Thoracic aorta (tissue), 2 donors: ENCODE measurements at places on chromosomes 6 and 20.

DNA sequence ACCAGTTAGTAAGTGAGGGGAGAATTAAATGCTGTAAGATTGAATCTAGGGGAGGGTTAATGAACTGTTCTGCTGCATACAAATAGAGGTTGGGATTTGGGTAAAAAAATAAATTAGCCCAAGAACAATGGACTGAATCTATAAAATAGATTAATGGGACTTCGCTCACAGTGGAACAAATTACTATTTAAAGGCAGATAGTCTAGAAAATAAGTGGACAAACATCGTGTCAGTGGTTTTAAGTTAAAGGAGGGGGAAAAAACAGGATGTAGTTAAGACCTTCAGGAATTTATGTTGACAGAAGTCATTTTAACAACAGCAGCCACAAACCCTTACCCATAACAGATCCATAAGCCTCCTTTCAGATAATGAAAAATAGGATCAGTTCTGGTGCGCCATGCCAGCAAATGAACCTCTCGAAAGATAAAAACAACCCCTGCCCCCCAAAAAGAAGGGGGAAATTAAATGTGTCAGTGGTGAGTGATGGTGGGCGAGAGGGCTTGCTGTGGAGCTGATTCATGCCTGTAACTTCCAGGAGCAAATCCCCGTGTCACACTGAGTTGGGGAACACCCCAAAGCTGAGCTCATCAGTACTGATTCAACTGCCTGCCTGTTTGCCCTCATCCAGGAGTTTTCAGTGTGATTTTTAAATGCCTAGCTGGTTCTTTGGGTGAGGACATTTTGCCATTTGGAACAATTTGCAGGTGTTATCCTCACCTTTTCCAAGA lies 86.8 kb downstream of the PPP1R14C start:
- DNase-seq: no peak

DNA sequence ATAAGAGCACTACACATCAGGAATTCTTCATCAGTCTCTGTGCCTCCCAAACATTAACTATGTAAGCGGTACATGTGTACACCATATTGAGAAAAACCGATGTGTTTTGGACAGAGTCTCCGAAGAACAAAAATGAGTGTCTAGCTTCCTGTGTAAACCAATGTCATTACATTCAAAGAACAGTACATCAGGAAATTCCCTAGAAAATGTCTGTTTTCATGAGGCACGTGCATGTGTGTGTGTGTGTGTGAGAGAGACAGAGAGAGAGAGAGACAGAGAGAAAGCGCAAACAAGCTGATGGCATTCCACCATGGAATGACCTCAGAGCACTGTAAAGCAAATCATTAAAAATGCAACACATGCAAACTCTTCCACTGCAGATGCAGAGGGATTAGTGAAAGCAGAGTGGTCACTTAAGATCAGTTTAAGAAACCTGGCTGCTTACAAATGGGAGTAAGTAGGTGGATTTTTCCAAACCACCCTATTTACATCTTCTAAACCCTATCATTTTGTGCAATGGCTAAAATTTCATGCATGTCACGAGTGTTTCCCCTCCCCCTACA lies 133.9 kb downstream of the HIVEP2 start:
- DNase-seq: no peak

DNA sequence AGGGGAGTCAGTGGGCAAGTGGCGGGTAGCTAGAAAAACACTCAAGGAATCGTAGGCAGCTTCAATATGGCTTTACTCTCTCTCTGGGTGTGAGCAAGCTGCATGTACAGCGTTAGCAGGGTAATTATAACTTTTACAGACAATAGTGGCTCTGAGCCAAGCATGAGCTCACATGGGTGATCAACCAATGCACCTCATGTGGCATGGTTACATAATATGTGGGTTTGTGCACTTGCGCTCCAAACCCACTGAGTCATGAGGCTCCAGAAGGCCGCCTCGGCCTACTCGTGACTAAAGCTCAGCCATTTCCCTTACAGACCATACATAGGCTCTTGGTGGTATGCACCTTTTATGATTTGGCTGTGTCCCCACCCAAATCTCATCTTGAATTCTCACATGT lies 78.4 kb upstream of the FBXL4 start:
- DNase-seq: no peak

DNA sequence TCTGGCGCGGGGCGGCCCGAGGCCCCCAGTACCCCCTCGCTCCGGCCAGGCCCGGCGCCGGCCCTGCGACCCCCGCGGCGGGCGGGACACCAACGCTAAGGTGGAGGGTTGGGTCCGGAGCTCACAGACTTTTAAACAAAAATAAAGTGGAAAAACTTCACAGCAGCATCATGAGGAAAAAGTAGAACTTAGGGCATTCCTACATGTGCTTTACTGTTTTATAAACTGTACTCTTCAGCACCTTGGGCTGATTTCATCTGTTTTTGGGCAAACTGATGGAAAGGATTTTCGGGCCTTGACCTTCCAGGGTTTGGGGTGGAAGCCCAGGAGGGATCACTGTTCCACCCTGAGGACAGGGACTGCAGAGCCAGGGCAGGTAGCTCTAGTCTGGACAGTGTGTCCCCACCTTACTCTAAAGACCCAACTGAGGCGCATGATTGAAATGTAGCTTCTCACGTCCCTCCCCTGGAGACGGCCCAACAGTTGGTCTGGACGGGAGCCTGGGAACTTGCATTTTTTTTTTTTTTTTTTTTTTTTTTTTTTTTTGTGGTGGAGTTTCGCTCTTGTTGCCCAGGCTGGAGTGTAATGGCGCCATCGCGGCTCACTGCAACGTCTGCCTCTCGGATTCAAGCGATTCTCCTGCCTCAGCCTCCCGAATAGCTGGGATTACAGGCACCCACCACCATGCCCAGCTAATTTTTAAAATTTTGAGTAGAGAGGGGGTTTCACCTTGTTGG lies 740 bp downstream of the NELFCD start:
- no peak for DNase-seq

DNA sequence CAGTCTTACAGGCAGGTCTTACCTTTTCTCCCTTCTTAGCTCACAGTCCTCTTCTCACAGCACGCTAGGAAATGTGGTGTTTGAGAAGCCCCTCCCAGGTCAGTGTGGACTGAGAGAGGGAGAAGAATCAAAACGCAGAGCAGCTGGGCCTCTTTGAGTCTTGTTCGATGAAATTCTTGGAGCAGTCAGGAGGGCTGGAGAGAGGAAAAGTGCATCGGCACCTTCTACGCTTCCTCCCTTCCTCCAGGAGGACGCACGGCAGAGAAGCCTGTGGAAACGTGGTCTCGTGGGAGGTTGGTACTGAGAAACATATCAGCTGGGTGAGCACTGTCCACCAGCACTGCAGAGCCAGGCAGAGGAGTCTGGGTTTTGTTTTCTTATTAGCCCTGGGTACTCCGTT lies 52.7 kb downstream of the TXLNB start:
- DNase-seq: no peak

- DNase-seq: no peak
Observed at GRCh38 chr20:52593654-52594053, 378.5 kb upstream of the TSHZ2 start.

DNA sequence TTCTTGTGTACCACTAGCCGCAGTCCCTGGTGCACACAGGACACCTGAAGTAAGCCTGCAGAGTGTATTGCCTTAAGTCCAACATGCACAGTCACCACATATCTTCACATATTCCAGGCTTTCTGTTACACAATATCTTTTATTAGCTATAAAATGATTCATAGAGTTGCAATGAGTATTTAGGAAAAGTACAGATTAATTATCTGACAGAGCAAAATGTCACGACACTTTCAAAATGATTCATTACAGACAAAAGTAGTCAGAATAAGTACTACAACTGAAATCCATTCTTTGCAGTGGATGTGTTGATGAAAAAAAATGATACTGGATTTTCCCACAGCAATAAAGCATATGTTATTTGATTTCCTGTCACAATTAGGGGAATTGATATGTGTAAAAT lies 199.5 kb upstream of the ASCC3 start:
- DNase-seq: no peak

GRCh38 chr6:11785774-11786579 lies 7.4 kb upstream of the ADTRP start:
- no peak for DNase-seq

- no peak for DNase-seq
Observed at GRCh38 chr6:163759542-163759941, 345.0 kb downstream of the QKI start.

GRCh38 chr6:87687296-87687695 lies 14.7 kb downstream of the AKIRIN2 start:
- no peak for DNase-seq

DNA sequence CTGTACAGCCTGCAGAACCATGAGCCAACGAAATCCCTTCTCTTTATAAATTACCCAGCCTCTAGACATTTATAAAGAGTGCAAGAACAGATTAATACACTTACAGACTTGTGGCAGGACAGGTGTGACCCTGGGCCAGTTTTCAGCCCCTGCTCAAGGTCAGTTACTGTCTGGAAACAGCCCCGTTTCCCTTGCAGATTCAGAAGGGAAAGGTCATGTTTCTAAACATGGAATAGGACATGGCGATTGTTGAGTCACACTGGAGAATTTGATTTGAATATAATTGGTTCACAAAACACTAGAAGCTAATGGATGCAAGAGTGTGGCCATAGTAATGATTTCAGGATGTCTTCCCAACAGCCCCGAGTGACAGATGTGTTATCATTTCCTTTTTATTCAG lies 248.8 kb downstream of the DLL1 start:
- DNase-seq: no peak

- DNase-seq: no peak
Observed at GRCh38 chr20:13425381-13426135, 204.5 kb downstream of the ISM1 start.

- no peak for DNase-seq
Observed at GRCh38 chr6:96576221-96576620, 13.3 kb downstream of the FHL5 start.

GRCh38 chr6:22003287-22003686 lies 293.5 kb downstream of the PRL start:
- DNase-seq: no peak

GRCh38 chr6:160995271-160995670 lies 3.7 kb downstream of the MAP3K4 start:
- no peak for DNase-seq

DNA sequence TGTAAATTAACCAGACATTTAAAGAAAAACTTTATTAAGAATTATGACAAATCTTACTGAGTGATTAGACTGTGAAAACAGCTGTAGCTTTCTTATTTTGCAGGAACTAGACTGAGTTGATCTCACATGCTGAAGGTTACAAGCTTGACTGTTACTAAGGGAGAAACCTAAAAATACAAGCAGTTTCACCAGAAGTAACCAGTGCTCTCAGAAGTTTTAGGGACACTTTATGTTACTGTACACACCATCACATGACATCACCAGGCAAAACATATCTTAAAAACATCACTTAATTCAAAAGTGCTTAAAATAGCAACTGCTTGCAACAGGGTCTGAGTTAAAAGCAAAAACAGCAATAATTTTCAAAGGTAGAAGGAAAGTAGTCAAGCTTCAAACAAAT lies 5.4 kb downstream of the FBXO30 start:
- no peak for DNase-seq

- no peak for DNase-seq
Observed at GRCh38 chr20:9989066-9989724, 45.6 kb upstream of the ANKEF1 start.

DNA sequence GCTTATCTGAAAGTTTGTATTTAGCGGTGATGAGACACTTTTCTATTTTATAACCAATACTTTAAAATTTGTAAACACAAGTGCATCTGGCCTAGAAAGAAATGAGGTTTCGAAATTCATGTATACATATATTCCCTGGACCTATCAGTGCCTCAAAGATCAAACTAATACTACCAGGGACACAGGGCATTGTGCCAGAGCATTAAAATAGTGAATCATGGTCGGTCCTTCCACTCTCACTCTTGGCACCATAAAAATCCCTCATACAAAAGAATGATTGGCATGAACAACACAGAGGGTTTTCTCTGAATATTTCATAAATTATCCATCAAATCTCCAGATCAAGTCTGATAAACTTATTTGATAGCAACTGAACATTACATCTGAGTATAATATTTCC lies 62.0 kb downstream of the MMUT start:
- DNase-seq: no peak

DNA sequence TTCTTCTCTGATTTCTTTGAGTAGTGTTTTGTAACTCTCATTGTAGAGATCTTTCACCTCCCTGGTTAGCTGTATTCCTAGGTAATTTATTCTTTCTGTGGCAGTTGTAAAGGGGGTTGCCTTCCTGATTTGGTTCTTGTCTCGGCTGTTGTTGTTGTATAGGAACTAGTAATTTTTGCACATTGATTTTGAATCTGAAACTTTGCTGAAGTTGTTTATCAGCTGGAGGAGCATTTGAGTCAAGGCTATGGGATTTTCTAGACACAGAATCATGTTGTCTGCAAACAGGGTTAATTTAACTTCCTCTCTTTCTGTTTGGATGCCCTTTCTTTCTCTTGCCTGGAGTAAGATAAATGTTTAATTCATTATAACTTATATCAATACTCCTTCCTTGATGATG lies 86.4 kb downstream of the OLIG3 start:
- DNase-seq: no peak

GRCh38 chr20:45416917-45417316 lies 976 bp downstream of the PIGT start:
- no peak for DNase-seq

- no peak for DNase-seq
Observed at GRCh38 chr6:23305325-23305943, 736.1 kb downstream of the HDGFL1 start.

DNA sequence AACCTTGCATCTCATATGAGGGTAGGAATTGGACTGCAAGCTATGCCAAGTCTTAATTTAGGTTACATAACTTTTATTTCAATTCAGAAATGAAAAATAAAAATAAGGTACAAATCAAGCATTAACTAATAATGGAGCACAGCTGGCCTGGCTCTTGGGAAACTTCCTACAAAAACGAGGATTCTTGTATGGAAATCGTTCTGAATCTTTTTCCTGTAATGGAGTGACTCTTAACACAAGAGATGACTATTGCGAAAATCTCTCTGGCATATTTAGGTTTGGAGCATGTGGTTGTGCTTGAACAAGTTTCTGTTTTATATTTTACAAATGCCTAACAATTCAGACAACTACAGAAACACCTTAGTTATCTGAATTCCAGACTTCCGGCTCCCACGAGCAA lies 34.0 kb upstream of the PI16 start:
- no peak for DNase-seq

GRCh38 chr20:49160057-49160929 lies 27.8 kb downstream of the STAU1 start:
- no peak for DNase-seq
